ENCODE measurements at places on chromosomes 6 and 20.

DNA sequence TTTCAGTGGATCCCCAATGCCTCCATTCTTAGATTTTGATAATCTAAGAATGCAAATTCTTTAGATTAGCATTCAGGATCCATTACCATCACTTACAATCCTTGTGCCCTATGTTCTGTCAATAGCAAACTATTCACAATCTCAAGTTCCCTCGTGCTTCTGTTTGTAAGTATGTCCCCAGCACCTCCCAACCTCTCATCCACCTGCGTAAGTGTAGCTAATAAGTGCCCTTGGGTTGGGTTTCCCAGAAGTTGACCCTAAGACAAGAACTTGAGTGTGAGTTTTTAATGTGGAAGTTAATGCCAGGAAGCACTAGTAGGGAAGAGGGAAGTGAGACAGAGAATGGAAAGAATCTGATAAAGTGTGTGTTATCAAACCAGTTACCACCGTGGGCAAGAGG is 72.6 kb upstream of the PAK5 start:
- DNase-seq = no peak

- no peak for DNase-seq
These were observed 745.4 kb upstream of the ADGRB3 start for GRCh38 chr6:67889682-67889995.

GRCh38 chr6:29752451-29753308 is 29.4 kb downstream of the HLA-F start:
- peak; percentile 39 for DNase-seq

DNA sequence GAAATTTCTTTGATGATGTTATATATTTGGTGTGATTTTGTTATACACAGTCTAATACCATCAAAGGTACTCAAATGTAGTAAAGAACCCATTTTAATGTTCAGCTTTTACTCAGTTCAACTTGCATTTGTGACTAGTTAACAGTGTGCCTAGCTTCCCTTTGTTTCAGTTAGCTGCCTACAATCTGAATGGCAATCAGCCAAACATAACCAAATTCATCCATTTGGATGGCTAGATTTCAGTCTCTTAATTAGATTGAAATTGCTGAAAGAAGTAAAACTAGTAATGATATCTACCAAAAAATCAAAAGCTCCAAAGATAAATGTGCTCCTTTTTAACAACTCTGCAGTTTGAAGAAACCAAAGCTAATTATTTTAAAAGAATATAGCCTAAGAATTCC is 6.9 kb downstream of the EPHA7 start:
- DNase-seq = no peak

DNA sequence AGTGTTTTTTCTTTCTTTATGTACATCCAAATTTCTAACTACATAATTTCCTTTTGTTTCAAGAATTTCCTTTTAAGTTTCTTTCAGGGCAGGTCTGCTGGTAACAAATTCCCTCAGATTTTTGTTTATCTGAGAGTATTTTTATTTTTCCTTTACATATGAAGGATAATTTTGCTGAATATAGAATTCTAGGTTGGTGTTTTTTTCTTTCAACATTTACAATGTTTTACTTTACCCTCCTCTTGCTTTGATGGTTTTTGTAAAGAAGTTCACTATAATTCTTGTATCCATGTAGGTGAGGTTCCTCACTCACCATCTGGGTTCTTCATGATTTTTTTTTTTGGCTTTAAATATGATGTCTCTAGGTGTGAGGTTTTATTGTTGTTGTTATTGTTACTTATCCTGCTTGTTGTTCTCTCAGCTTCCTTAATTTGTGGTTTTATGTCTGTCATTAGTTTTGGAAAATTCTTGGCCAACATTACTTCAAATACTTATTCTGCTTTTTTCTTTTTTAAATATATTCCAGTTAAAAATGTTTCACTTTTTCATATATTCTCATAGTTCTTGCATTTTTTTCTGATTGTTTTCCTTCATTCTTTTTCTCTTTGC is 580.1 kb upstream of the CITED2 start:
- no peak for DNase-seq

GRCh38 chr20:49468412-49468811 is 14.1 kb downstream of the KCNB1 start:
- DNase-seq = peak; percentile 46

GRCh38 chr6:134541001-134541400 is 223.1 kb upstream of the SGK1 start:
- DNase-seq = no peak

DNA sequence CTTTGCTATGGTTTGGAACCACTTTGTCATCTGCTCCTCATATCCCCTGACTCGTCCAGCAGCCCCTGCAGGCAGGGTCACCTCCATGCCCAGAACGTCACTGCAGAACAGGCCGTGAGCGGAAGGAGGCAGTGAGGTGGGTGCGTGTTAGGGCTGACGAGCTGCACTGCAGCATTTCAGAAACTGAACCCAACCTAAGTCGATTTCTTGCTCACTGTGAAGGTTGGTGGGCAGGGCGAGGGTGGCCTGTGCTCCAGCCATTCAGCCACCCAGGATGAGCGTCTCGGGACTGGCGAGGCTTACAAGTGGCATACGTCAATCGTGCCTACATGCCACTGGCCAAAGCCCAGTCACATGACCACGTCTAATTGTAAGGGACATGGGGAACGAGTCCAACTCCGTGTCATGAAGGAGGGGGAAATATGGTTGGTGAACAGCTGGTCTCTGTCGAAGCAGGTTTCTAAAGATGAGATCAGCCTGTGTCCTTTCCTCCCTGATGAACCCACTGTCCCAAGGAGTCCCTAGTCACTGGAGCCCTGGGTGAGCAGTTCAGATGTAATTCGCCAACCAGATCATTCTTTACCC is 289.1 kb downstream of the TAF4 start:
- DNase-seq = no peak

GRCh38 chr20:51625105-51625504 is 82.6 kb upstream of the NFATC2 start:
- no peak for DNase-seq

- no peak for DNase-seq
These were observed 91.1 kb upstream of the TRAF3IP2 start for GRCh38 chr6:111696814-111697213.

GRCh38 chr6:41074692-41075436 is 2.1 kb downstream of the NFYA start:
- no peak for DNase-seq

DNA sequence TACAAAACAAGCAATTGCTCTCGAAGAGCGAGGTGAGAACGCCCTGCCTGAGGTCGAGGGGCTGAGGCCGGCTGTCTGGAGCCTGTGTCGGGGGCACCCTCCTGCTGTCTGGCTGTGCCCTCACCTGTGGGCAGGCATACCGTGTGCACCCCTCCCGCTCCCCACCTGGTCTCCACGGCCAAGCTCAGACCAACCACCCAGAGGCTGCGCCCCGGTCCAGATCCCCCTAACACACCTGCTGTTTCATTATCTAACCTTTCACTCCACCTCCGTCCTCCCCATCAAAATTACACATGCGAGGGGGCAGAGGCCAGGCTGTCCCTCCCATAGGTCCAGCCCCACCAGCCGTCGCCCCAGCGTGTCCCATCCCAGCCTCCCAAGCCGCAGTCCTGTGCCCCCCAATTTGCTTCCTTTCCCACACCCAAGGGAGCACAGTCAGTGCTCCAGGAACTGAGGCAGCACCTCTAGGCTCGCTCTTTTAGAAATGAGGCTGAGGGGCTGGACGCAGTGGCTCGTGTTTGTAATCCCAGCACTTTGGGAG is 35.2 kb downstream of the NTSR1 start:
- DNase-seq = no peak

DNA sequence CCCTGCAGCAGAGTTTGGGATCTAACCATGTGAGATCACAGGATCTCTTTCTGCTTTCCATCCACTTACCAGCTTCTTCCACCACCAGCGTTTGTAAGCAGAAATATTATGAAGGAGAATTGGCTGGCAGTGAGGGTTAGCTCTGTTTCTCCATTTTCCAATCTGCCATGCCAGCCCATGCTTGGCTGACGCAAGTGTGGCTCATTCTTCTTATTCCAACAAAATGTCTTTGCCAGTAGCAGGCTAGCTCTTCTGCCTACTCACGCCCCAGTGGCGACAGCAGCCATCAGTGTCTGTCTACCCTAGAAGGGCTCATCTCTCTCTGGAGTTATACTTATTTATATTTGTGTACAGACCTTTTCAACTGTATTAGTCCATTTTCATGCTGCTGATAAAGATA is 286.2 kb downstream of the FARS2 start:
- DNase-seq = no peak

DNA sequence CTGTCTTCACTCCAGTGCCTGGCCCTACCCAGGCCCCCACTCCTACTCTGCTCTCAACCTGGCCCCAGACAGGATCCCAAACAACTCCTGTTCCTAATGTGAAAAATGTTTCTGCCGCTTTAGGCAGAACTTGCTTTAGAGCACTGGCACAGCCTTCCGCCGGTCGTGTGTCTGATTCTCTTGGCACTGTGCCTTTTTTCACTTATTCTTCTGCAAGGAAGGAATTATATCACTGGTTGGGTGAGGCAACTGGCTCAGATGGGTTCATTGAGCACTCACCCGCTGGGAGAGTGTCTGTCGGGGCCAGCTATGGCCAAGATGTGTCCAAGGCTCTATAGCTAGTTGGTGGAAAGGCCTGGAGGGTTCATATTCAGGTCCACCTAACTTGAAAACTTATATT is 33.6 kb upstream of the HLA-A start:
- DNase-seq = no peak

GRCh38 chr6:11276911-11277274 is 44.4 kb upstream of the NEDD9 start:
- DNase-seq = no peak

- no peak for DNase-seq
These were observed 41.9 kb upstream of the RNF8 start for GRCh38 chr6:37311741-37312473.

DNA sequence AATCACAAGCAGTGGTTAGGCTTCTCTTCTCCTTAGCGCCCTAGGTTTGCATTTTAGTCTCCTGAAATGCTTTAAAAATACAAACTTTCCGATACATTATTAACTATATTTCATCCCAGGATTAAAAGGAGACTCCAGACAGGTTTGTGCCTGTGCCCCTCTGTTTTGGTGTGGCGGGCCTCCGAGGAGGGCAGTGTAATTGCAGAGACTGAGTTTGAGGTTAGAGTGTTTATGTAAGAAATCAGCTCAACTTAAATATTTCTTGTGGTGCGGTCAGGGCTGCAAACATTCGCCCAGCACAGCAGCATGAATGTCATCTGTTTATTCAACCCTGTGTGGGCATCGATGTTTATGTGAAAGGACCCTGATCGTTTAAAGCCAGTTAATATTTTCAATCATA is 130.4 kb upstream of the AKAP12 start:
- no peak for DNase-seq

DNA sequence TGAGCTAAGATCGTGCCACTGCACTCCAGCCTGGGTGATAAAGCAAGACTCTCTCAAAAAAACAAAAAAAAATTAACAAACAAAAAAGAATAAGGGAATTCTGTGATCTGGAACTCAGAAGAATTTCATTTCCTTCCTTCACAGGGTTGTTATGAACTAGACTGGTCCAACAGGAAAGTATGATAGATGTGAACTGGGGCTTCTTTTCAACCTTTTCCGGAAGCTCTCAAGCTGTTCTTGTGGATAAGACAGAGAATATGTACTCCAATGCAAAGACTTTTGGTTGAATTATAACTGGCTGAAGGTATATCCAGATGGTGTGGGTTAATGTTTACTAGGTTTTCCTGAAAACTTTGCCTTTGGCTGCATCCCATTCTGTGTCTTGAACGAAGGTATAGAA is 5.3 kb downstream of the RNF8 start:
- DNase-seq = no peak

Data from caudate nucleus (tissue), 63 donors.